ENCODE measurements at places on chromosomes 5 and 9.

DNA sequence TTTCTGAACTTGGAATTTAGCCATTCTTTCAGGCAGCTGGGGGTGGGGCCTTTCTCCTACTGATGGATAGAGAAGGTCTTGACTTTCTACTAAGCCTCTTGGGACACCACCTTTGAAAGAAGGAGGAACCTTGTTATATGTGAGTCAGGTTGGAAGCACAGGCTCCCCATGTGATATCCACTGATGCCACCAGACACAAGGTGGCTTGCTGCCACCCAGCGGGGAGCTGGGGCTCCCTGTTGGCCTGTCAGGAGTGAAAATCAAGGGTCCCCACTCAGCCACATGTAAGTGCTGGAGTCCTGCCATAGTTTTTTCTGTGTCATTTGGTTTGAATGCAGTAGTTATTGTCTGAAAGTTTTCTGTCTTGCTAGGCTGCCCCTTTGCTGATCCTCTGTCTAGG, 252.4 kb upstream of the NFIL3 start:
- DNase-seq: peak; percentile 19

GRCh38 chr9:113449376-113449775, 14.2 kb upstream of the RGS3 start:
- DNase-seq: no peak

DNA sequence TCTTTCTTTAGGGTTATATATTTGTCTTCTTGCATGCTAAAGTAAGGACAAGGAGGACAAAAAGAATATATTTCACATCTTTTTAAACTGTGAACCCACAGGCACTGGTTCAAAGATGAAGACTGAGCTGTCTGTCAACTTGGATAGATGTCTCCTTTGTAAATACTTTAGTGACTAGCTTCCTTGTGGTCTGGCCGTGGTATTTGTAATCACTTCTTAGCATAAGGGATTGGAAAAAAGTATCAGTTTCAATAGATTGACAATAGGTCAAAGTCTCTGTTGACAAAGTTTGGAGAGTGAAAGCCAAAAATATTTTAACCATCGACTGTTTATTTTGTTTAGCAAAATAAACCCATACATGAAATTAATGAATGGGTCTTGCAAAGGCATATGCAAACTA, 91.4 kb downstream of the TMEM167A start:
- DNase-seq: no peak

GRCh38 chr9:126818482-126818881, 13.6 kb downstream of the ZBTB43 start:
- no peak for DNase-seq

DNA sequence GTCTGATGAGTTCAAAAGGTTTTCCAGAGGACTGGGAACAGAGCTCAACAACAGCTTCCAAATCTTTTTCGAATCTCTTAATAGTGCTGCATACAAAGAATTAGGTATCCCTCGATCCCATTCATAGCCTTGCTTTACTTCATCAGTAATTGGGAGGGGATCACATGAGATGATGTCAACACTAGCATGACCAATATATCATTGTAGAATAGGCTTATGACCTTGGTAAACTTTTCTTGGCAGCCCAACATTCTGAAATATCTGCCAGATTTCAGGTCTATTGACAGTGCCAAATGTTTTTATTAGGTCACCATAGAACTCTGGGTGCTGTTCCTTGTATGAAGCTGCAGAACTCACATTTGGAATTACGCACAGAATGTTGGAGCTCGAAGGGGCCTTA, 228.9 kb downstream of the FGF10 start:
- DNase-seq: no peak

DNA sequence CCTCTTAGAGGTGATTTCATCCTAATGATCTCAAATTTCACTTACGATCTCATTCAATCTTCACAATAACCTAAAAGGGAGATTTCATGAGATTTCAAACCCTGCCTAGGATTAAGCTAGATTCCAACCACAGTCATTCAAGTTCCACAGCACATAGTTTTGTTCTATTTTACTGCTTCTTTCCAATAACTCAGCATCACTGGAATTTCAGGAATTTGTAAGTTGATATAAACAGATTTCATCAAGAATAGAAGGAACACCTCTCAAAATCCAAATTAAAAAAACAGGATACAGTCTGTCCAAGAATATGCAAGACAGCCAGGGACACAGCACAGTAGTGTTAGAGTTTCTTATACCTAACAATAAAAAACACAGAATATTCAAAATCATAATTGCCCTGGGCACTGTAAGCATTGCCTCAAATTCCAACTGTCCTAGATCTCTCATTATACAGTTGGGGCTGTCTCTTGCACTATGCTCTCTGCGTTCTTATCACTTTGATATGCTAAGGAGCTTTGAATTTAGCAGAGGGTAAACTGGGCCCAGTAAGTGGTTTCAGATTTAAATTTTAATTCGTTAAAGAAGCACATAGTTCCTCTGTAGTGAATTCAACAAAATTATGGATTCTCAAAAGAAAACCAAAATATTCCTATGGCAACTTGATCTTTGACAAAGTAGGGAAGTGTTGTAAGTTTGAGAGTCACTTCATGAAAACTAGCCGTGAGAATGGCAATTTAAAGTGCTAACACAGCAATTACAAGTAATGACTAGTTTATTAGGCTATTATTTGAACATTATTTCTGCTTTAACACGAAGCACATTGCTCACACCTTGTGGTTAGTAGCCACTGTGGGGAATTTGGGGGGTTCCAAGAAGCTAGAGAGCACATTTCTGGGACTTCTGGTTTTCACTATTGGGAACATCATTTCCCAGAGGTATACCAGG, 478.6 kb upstream of the C9orf72 start:
- no peak for DNase-seq

GRCh38 chr9:27591672-27592071, 18.4 kb upstream of the C9orf72 start:
- no peak for DNase-seq

DNA sequence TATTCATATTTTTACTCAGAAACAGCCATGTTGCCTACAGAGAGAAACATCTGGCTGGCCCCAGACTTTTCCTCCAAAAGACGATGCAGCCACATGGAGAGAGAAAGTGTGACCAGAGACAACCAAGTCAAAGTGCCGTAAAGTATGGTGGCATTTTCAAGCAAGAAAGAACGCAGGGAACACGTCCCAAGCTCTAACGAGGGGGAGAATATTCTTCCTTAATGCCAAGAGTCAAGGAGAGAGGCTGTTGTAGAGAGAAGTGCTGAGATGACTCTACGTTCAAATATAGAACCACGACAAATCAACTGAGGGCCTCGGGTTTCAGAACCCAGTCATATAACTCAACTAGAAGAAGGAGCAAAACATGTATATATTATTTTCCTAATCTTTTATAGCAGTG, 55.9 kb downstream of the FNBP1 start:
- DNase-seq: no peak

DNA sequence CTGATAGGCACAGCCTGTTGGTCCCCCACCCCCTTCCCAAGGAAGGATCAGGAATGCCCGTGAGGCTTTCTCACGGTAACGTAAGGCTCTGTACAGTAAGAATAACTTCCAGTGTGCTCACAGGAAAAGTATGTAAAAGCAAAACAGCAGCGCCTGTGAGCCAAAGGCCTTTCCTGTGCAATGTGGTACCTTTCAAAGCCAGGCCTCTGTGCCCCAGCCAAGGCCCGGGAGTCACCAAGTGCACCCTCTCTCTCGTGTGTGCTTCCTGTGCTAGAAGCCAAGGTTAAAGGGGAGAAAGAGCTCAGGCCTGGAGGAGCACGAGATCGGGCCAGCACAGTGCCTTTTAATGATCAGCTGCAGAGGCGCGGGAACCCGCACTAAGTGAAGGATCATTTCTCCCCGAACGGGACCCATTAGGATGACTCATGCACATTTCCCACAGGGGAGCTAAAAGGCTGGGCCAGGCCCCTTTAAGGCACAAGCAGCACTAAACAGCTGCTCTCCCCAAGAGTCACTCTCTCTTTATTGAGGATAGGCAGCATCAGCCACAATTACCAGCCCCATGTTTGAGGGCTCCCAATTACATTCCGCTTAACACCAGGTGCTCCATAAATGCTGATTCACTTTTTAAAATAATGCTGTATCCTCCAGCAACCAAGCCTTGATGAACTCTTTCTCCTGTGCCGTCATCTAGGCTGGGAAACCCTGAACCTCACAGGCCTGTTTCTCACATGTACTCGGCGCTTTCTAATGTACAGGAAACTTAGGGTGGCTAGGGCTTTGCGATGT, 42.8 kb downstream of the SHB start:
- DNase-seq: no peak

DNA sequence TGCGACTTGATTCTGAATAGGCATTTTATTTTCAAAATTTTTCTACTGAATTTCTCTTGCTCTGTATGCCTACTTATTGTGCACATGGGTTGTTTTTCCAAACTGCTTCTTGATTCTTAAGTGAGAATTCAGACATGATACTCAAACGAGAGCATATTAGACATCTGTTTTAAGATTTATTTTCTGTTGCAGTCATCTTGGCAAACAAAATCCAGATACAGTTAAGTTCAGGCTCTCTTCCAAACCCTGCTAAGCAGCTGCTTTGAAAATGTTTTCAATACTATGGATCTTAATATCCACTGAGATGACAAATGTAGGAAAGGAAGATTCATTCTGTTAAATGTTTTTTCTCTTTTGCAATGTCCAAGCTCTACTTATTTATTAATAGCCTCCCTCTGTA, 4.5 kb downstream of the TMEM215 start:
- no peak for DNase-seq

DNA sequence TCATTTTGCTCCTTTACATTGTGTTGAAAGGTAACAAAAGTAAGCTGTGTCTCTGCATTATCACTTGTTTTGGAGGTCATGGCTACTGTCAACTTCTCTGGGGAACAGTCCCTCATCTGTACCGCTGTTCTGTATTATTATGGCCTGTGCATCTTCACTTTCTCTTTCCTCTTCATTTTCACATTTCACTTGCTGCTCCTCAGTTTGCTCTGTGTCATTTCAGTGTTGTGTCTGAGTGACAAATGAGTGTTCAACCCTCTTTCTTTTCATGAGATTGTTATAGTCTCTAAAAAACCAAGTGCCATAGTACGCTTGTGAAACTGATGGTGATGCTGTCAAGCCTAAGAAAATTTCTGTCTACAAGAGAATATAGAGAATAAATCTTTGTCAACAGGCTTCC, 122.0 kb upstream of the FER start:
- no peak for DNase-seq

GRCh38 chr5:174335682-174336364, 290.3 kb downstream of the NSG2 start:
- DNase-seq: no peak

DNA sequence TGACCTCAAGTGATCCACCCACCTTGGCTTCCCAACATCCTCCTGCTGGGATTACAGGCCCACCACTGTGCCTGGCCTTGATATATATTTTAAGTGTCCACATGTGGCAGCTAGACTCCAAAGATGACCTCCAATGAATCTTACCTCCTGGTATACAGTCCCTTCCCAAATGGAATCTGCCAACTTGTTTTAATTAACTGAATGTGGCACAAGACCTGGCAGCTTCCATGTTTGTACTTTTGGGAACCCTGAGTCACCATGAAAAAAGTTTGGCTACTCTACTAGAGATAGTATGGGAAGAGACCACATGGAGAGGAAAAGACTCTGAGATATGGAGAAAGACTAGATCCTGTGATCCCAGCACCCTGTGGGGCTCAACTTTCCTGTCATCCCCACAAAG, 42.5 kb downstream of the CCL28 start:
- DNase-seq: no peak

- peak; percentile 78 for DNase-seq
Measured at GRCh38 chr5:34929720-34930461, 532 bp downstream of the DNAJC21 start.

DNA sequence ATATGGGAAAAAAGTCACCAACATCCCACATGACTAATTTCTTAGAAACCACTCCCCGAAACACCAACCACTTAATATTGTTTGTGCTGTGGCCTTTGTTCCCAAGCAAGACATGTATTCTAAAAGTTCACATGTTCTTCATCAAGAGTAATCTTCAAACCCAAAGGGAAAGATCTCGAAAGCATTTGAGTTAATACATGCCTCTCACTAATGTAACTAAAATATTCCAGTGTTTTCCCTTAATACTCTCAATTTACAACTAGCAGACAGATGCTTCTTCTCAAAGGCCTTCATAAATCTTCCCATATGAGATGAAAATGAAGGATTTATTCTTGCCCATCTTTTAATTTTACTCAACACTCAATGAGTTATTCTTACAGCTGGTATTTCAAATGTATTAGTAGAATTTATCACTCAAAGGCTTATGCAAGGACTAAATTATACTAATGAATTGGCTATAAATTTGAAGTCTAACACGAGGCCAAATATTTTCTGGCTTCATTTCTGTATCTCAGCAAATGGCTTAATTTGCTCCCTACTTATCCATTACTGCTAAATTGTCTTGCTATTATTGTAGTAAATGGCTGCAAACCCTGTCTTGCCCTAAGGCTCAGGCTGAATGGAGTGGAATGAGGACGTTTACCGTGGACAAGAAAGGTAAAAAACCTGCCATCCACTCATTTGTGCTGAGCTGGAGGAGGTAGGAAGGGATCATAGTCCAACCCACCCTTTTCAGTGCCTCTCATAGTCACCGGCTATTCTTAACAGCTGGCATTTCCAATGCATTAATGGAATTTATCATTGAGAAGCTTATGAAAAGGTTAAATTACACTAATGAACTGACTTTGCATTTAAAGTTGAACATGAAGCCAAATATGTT, 474.4 kb downstream of the RASEF start:
- no peak for DNase-seq

- DNase-seq: no peak
Measured at GRCh38 chr5:181138258-181138657, 7.3 kb upstream of the OR2V1 start.

- DNase-seq: no peak
Measured at GRCh38 chr9:109428854-109429253, 69.3 kb downstream of the PTPN3 start.

- no peak for DNase-seq
Measured at GRCh38 chr5:105812304-105812703, 1858.4 kb downstream of the EFNA5 start.

GRCh38 chr5:42274913-42275312, 148.3 kb upstream of the GHR start:
- no peak for DNase-seq

GRCh38 chr9:16385590-16385989, 484.9 kb downstream of the BNC2 start:
- no peak for DNase-seq

- DNase-seq: no peak
Measured at GRCh38 chr5:1509346-1510085, 14.2 kb downstream of the LPCAT1 start.

GRCh38 chr5:98076501-98076900, 697.0 kb upstream of the RGMB start:
- DNase-seq: no peak

DNA sequence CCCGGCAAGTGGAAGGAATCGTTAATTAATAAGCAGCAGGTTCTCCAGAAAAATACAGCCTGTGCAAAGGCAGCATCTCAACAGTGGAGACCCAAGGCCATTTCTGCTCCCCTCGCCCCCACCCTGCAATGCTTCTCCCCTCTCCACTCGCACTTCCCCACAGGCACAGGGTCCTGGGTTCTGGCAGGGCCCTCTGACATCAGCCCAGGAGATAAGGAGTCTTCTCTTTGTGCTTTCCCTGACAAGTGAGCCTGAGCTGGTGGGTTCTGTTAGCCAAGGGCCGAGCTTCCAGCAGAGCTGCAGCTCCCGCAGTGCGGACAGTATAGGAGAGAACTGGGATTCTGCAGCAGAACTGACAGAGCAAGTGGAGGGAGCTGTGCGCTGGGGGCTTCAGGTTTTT, 257.5 kb downstream of the NSG2 start:
- no peak for DNase-seq

GRCh38 chr5:137095597-137095996, 403.5 kb downstream of the SPOCK1 start:
- DNase-seq: no peak

Data from KBM-7 (cell line).